ENCODE measurements at places on chromosomes 12 and 14.

- DNase-seq, result no peak
These were observed 1.1 kb upstream of the HOMEZ start for GRCh38 chr14:23286902-23287479.

- DNase-seq, result no peak
These were observed 57.8 kb upstream of the BCL11B start for GRCh38 chr14:99329711-99330315.

- DNase-seq, result no peak
These were observed 95.5 kb upstream of the USP44 start for GRCh38 chr12:95646781-95647190.

- no peak for DNase-seq
These were observed 263.1 kb downstream of the PRKD1 start for GRCh38 chr14:29664515-29664914.

DNA sequence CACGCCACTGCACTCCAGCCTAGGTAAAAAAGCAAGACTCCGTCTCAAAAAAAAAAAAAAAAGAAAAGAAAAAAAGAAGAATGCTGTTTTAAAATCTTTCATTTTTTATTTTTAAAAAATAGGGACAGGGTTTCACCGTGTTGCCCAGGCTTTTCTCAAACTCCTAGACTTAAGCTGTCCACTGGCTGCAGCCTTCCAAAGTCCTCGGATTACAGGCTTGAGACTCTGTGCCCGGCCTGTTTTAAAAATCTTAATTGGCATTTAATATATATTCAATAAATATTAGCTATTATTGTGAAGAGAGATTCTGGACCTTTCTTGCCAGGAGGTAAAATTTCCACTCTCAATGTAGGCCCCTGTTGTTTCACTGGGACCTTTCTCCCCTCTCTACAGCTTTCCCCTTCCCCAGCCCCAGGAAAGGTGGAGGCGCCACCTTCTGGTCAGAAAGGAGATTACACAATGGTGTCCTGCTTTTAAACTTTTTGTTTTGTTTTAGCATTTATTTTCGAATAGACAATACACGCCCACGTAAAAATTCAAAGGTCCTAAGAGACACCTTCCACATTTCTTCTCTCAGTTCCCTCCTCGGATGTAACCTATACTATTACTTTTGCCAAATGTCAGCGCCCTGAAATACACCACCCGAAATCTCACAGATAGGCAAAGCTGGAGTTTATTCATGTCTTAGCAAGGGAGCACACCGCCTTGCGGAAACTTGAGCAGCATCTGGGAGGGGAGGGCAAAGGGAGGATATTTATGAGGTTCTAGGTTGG lies 23.8 kb upstream of the PHC1 start:
- DNase-seq, result no peak

DNA sequence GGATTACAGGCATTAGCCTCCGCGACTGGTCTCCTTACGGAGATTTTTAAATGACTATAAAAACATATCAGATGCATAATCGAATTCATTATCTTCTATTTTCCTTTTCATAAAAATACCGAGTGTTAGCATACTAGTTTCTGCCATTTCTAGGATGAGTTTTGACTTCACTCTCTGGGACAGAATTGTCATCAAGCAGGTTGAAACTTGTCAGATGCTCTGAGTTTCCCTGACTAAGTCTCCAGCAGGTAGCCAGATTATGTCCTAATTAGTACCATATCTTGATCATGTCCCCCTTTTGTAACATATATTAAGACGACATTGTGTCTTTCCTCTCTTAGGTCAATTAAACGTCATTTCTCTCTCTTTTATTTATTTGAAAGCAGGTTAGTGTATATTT lies 103.5 kb upstream of the RASSF8 start:
- no peak for DNase-seq

DNA sequence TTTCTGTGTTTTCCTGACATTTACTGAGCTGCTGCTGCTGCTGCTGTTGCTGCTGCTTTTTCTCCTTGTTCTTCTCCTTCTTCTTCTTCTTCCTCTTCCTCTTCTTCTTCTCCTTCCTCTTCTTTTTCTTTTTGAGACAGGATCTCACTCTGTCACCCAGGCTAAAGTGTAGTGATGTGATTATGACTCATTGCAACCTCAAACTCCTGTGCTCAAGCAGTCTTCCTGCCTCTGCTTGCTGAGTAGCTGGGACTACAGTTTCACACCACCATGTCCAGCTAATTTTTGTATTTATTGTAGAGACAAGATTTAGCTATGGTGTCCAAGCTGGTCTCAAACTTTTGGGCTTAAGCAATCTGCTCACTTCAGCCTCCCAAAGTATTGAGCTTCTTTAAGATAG lies 95.8 kb downstream of the TMTC3 start:
- DNase-seq, result no peak

- DNase-seq, result no peak
These were observed 25.7 kb downstream of the FGF23 start for GRCh38 chr12:4353785-4354208.
